ENCODE measurements at places on chromosomes 12 and 14.

- DNase-seq, result no peak
Observed at GRCh38 chr14:65689070-65689469, 276.5 kb downstream of the FUT8 start.

- DNase-seq, result no peak
Observed at GRCh38 chr12:90396556-90396955, 558.4 kb downstream of the CCER1 start.

GRCh38 chr12:94831081-94831751 lies 172.3 kb downstream of the NDUFA12 start:
- peak; percentile 55 for DNase-seq

DNA sequence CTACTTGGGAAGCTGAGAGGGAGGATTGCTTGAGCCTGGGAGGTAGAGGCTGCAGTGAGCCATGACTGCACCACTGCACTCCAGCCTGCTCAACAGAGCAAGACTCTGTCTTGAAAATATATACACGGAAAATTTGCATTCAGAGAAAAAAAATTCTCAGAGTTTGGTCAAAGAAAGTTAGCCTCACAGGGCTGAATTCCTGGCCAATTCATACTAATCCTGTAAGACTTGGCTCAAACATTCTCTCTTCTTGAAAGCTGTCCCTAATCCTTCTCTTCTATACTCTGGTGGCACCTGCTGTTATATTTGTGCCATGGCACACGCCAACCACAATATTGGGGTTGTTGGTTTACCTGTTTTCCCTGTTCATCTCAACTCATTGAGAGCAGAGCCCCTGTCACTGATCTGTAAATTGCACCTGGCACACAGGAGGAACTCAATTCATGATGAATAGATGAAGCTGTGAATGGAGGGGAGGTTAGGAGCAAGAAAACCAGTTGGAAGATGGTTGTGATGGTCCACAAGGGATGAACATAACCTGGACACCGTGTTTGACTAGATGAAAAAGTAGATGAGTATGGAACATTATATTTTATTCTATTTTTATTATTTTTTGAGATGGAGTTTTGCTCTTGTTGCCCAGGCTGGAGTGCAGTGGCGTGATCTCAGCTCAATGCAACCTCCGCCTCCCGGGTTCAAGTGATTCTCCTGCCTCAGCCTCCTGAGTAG lies 36.8 kb upstream of the SPTSSA start:
- no peak for DNase-seq

GRCh38 chr14:101502761-101503392 lies 58.4 kb upstream of the DIO3 start:
- DNase-seq, result no peak

DNA sequence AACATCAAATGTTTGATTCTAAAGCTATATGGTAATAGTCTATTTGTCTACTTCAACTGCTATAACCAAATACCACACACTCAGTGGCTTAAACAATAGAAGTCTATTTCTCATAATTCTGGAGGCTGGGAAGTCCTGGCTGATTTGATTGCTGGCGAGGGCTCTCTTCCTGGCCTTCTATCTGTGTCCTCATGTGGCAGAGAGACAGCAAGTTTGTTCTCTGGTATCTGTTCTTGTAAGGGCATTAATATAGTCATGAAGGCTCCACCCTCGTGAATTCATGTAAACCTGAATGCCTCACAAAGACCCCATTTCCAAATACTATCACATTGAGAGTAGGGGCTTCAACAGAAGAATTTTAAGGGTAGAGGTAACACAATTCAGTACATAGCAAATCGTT lies 34.1 kb downstream of the TRMT5 start:
- DNase-seq, result no peak

DNA sequence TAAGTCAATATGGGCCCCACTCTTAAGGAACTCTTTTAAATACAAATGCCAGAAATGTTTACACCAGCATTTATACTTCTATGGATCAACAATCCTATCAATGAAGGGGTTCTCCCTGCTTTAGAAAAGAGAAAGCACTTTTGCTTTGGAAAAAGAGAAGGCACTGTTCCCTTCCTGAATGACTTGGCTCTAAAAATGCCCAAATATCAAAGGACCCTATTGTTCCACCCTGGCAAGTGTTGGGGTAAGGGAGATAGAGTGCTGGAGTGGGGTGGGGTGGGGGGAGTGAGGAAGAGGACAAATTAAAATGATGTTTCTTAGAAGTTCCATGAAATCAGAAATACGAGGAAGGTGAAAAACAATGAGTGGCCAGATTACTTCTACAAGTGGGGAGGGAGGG lies 131.6 kb upstream of the GRIN2B start:
- DNase-seq, result no peak

- DNase-seq, result no peak
Observed at GRCh38 chr14:60508707-60509437, at the start of gene SIX6. Gene SIX6 (plus strand): TSS chr14:60509146. CDS start chr14:60509399, 253 bp downstream.

DNA sequence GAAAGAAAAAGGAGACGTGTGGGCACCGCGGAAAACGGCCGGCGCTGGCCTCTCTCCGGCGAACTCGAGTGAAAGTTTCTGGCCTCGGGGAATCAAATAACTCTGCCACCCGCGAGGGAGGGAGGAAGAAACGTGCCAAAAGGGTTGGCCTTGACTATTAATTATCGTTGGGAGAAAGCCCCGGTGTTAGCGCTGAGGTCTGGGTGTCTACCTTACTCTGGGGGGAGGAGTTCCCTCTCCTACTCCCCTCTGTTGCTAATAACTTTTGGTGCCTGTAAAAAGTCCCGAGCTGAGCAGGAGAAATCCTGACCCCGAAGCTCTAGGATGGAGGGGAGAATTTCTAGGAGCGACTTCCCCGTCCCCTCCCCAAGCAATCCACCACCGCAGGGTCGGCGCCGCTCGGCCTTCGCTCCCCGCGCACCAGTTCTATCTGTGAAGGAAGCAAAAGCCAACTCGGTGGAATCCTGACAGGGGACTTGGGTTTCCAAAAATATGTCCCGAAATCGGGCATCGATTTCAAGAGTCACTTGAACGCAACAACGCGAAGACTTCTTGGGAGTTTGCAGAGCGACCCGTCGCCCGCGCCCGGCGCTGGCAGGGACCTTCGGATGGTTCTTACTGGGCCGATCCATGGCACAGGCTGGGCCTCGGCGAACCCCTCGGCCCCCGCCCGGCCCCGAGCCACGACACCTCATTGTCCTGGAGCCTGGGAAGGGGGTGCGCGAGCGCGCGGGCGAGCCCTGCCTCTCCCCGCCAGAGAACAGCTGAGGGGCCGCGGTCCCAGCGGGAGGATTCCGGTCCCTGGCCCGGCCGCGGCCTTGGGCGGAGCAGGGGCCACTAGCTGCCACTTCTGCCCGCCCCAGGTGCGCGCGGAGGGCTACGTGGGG lies 1.7 kb downstream of the OTX2 start:
- DNase-seq, result no peak

DNA sequence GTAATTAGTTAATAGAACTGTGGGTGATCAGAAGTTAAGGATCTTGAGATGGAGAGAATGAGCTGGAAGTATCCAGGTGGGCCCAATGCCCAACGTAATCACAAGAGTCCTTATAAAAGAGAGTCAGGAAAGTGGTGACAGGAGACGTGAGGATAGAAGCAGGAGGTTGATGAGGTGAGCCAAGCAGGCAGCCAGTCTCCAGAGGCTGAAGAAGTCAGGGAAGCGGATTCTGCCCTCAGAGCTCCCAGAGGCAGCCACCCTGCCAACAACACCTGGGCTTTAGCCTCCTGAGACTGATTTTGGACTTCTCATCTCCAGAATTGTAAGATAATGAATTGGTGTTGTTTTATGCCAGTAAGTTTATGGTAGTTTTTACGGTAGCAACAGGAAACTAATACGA lies 10.1 kb upstream of the SAV1 start:
- DNase-seq, result no peak

DNA sequence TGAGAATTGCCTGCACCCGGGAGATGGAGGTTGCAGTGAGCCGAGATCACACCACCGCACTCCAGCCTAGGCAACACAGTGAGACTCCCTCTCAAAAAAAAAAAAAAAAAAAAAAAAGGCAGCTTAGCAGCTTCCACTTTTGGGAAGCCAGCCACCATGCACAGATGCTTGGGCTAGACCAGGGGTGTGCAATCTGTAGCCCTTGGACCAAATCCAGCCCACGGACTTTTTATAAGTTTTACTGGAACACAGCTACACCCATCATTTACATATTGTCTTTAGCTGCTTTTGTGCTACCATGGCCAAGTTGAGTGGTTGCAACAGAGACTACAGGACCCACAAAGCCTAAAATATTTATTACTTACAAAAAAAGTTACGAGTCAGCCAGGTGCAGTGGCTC lies 6.7 kb downstream of the CIT start:
- no peak for DNase-seq

DNA sequence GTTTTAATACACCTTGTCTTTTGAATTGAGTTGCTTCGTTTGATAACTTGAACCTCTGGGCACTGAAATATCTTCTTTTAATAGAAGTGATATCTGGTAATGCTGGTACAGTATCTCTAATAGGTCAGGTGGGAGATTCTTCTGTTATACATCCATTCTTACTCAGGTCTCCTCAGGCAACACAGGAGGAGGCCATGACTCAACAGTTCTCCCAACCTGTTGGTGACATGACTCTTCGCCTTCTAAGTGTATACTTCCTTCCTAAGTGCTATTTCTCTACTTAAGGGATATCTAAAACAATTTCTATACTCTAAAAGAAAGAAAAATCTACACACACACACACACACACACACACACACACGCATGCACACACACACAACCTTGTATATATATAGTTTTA lies 509.1 kb downstream of the PCNX1 start:
- DNase-seq, result no peak

- no peak for DNase-seq
Observed at GRCh38 chr12:88247241-88247643, 105.1 kb downstream of the TMTC3 start.

GRCh38 chr12:53496752-53497032 lies 2.6 kb downstream of the MAP3K12 start:
- DNase-seq, result no peak

DNA sequence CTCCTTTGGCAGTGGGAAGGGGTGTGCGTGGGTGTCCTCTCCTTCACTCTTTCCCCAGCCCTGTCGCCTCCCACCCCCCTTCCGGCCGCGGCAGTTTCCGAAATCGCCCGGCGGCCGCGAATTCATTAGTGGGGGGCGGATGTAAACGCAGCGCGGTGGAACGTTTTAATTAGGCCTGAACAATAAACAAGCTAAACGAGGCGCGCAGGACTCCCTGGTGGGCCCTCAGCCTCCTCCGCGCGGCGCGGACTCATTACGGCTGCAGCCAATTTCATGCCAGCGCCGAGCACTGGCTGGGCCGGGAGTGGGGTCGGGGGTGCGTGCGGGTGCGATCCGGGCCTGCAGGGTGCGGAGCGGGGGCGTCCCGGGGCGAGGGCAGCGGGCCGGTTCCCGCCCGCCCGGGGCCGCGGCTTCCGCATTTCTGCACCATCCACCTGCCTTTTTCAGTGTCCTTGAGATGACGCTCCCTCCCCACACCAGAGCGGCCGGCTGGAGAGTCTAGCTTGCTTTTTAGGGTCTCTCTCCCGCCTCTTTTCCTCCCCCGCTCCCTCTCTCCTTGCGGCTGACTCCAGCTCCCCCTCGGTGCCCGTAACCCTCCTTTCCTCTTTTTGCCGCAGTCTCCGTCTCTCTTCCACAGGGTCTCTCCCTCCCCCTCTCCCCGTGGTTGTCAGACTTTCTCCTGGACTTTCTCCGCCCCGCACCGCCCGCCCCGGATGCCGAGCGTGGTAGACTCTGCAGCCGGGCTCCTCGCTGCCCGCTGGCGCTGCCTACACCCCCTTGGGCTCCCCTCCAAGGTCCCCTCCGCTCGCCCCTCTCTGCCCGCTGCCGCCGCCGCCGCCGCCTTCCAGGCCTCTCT lies at the start of gene CISTR:
TSS of gene CISTR (minus strand) at position 644 of the 856 bp plus-strand sequence.
- DNase-seq, result peak; percentile 41

- DNase-seq, result no peak
Observed at GRCh38 chr12:82124711-82125380, 233.3 kb downstream of the CCDC59 start.

DNA sequence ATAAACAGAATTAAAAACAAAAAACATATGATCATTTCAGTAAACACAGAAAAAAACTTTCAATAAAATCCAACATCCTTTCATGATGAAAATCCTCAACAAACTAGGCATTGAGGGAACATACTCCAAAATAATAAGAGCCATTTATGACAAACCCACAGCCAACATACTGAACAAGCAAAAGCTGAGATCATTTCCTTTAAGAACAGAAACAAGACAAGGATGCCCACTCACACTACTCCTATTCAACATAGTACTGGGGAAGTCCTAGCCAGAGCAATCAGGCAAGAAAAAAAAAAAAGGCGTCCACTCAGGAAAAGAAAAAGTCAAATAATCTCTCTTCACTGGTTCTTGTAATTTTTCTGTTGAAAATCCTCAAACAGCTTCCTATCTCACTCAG lies 30.1 kb downstream of the MRPL42 start:
- no peak for DNase-seq

DNA sequence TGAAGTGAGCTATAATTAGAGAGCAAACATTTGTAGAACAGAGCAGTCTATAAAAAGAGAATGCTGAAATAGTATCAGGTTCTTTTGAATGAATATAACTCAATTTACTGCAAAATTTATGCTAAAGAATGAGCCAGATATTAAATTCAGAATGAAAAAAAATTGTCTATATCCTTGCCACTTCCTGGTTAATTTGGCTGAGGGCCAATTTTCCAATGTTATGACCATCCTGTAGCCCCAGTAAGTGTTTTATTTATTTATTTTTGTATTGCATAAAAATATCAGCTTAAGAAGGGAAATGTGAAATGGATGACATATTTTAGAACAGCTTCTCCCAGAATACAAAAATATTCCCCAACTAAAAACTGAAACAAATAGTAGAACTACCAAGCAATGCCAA lies 263.4 kb downstream of the SOX5 start:
- no peak for DNase-seq

- no peak for DNase-seq
Observed at GRCh38 chr14:91466192-91466591, 43.9 kb downstream of the PPP4R3A start.

DNA sequence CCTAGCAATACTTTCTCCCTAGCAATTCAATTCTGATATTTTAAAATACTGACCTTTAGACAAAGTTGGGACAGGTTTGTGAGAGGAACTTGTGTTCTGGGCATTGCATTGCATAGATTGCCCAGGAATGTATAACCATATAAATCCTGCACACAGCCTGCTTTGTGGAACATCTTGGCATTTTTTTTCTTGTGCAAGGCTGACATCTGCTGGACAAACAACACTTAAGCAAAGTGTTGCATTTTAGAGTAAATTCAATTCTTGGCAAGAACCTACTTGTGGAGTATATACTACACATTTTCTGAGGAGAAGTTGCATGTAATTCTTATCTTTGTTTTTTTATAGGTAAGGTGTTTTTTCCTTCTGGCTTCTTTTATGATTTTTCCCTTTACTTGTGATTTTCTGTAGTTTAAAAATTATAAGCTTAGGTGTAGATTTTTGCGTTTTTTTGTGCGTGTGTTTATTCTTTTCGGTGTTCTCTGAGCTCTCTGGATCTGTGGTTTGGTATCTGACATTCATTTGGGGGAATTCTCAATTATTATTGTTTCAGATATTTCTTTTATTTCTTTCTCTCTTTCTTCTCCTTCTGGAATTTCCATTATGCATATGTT lies 26.4 kb downstream of the TESPA1 start:
- peak; percentile 48 for DNase-seq
